ENCODE measurements at places on chromosomes 3 and 15.

DNA sequence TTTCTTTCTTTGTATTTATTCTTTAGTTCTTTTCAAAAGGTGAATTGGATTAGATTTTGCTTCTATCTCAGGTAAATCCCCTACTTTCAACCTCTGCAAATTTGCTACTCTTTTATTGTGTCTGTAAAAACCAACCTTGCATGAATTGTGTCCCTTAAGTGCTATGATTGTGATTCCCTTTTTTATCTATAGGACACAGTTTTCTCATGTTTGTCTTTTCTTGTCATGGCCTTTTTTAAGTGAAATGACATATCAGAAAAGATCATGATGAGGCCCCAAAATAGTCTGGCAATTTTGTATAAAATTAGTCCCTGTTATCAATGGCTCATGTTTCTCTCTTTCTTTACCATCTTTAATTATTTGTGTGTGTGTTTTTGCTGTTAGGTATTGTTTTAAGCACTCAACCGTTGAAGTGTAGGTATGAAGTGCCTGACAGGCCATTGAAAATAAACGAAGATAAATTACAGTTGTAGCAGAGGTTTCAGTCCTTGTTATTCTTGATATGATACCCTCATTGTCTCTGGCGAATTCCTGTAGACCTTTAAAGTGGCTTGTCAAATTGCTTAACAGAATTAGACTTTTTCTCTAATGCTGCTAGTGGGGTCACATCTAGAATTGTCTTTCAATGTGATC lies 184.3 kb downstream of the UBE2E2 start:
- no peak for DNase-seq

DNA sequence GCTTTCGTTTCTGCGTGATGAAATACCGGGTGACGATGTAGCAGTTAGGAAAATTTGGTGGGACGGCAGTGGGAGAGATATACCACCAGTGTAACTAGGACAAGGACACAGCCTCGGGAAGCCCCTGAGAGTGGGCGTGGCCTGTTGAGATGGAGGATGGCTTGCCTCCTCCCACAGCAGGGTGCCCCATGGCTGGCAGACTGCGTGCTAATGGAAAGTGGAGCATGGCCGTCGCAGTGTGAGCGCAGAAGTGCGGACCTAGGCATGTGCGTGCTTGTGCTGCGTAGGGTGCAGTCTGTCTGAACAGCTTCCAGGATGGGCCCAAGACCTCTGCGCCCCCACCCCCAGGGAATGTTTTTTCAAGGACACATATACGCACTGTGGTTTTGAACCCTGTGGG lies 56.8 kb downstream of the CHDH start:
- DNase-seq, result no peak

- DNase-seq, result no peak
These were observed 414.7 kb upstream of the ARRDC4 start for GRCh38 chr15:97545799-97546198.

DNA sequence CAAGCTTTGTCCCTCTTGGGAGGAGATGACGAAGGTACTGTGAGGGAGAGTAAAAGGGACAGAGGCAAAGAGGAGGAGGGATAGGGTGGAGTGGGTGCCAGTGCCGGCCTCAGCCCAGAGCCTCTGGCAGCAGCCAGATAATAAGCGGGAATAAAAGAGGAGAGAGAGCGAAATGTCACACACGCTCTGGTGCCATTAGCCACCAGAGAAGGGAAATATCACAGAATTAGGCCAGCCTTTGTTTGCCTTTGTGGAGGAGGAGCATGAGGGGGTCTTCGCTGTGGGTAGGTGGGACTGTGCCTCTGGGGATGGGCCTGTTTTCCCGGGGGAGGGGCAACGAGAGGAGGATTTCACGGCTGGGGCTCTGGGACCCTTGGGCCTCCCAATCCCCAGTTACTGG lies 67.8 kb downstream of the LINGO1 start:
- no peak for DNase-seq

GRCh38 chr3:23646184-23646920 lies 159.4 kb upstream of the UBE2E1 start:
- no peak for DNase-seq

GRCh38 chr3:72591522-72592421 lies 256.5 kb downstream of the SHQ1 start:
- peak; percentile 92 for DNase-seq

- no peak for DNase-seq
These were observed 11.6 kb downstream of the EAF1 start for GRCh38 chr3:15438983-15439382.

- DNase-seq, result no peak
These were observed 80.6 kb downstream of the ADAMTSL3 start for GRCh38 chr15:83734487-83734886.

DNA sequence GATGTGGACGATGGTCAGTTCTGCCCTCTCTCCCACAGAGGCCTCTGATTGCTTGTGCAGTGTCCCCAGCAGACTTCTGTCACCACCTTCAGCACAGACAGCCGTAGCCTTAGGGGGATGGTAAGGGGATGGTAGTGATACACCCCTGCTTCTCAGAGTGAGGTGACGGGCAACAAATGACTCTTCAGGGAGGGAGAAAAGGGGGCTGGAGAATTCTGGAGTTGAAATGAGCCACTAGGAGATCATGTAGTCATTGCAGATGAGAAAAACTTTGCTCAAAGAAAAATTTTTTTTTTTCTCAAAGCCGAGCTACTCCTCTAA lies 29.6 kb upstream of the TIMP4 start:
- no peak for DNase-seq

DNA sequence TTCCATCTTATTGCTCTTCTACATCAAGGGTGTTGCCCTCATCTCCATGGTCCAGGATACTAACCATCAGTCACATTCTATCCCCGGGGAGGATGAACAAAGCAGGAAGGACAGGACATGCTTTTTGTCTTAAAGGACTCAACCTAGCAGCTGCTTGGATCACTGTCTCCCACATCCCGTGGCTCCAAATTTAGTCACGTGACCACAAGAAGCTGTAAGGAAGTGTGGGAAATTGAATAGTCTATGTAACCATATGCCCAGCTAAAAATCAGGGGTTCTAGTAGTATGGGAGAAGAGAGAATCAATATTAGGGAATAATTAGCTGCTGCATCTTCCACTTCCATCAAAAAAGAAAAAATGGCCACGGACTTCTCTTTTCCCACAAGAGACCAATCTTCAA lies 18.2 kb upstream of the CMSS1 start:
- no peak for DNase-seq

DNA sequence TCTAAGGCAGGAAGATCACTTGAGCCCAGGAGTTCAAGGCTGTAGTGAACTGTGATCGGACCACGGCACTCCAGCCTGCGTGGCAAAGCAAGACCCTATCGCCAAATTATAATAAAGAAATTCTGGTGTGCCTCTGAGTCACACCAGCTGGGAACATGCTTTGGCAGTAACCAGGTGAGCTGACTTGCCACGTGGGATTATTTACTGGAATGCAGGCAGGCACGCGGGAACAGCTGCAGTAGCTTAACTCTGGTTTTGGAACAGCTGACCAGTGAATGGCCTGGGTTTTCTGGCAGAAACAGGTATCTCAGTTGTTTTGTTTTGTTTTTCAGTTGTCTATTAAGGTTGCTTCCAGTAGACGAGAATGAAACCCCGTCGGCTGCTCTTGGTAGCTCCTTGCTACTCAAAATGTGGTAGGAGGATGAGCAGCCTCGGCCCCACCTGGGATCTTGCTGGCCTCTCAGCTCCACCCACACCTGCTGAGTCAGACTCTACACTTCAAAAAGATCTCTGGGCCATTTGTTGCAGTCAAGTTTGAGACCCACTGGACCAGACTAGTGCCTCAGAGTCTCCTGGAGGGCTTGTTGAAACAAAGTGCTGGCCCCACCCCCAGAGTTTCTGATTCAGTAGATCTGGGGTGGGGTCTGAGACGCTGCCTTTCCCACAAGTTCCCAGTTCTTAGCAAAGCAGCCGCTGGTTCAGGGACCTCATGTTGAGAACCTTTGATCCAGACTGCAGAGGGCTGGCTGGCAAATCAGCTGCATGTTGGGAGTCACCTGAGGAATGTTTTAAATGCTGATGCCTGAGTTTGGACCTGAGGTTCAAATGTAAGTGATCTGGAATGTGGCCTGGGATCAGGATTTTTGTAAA lies 26.6 kb downstream of the IDH2 start:
- DNase-seq, result peak; percentile 27

- no peak for DNase-seq
These were observed 841.4 kb downstream of the NSUN3 start for GRCh38 chr3:94904156-94904674.

- DNase-seq, result no peak
These were observed 576 bp upstream of the RPAP1 start for GRCh38 chr15:41544650-41545015.

DNA sequence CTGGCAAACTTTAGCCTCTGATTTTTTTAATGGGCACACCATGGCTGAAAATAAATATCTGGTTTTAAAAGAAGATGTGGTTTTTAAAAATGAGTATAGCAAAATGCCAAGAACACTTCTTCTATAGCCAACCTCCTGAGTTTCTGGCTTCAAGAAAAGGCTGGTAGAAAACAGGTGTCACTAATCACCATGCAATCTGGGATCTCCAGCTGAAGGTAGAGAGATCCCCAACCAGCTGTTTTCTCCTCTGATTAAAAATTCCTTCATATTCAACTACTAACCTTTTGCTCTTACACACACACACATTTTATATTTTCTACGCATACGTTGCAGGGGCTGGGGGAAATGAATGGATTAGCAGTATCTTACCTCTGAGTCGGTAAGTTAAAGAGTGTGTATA lies 279.6 kb upstream of the ROBO2 start:
- no peak for DNase-seq

DNA sequence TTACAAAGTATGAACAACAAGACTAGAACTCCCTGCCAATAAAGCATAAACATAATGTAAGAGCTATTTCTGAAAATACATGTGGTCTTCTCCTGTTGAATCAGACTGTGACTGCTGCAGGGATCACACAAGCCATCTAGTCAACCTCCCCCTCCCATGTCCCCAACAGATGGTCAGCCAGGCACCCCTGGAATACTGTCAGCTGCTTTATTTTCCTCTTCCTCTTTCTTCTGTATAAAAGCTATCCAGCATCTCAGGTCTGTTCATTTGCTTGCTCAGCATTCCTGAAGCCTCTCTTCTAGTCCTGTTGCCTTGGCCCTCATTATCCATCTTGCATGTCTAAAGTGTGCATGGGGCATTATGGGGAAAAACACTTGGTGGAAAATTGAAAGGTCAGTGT lies 6.5 kb upstream of the MINDY4B start:
- DNase-seq, result no peak

DNA sequence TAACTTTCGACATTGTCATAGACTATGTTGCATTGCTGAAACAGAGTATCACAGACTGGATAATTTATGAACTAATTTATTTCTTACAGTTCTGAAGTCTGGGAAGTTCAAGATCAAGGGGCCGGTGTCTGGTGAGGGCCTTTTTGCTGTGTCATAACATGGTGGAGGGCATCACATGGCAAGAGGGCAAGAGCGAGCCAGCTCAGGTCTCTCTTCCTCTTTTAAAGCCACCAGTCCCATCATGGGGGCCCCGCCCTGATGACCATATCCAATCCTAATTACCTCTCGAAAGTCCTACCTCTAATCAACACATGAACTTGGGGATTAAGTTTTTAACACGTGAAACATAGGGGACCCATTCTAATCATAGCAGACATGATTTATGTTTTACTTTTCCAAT lies 33.5 kb upstream of the DCUN1D1 start:
- no peak for DNase-seq

DNA sequence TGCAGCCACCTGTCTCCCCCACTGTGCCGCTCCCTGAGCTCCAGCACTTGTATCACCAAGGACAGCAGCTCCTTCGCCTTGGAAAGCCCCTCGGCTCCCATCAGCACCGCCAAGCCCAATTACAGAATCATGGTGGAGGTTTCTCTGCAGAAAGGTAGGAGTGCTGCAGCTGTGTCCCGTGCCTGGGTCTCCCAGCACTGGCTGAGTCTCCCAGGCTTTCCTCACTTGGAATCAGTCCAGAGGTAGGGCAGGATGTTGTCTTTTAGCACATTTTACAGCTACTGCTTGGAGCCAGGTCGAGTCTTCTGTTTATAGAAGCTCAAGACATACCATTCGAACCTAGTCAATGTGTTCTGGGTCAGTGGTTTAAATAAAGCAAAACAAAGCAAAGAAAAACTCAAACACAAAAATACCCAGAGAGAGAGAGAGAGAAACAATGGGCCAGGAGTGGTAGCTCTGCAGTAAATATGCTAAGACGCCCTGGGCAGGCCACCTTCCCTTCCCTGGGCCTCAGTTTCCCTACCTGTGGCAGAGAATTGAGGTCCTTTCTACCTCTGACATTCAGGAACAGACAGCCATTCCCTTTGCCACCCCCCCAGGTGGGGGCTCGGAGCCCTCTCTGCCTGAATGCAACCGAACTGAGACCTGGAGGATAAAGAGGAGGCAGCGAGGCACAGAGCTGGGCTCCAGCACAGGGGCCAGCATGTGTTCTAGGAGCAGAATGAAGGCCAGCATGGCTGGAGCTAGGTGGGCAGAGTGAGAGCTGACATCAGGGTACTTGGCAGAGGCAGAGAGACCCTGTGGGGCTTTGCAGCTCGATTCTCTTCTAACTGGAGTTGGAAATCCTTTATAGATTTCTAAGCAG lies 44.1 kb downstream of the STARD5 start:
- no peak for DNase-seq

DNA sequence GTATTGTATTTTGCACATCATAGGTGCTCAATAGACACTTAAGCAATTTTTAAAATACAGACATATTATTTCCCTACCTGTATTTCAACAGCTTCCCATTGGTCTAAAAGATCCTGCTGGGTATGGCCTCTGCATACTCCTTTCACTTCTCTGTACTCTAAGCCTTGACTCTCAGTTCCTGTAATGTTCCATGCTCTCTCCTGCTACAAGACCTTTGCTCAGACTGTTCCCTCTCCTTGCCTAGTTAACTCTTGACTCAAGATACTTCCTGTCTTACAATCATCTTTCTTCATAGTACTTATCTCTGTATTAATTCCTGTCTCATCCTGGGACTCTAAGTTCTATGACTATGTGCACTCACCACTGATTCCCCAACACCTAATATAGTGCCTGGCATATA lies 1.7 kb downstream of the SCN11A start:
- DNase-seq, result no peak

- no peak for DNase-seq
These were observed 52.3 kb downstream of the WNT5A start for GRCh38 chr3:55434789-55435188.

DNA sequence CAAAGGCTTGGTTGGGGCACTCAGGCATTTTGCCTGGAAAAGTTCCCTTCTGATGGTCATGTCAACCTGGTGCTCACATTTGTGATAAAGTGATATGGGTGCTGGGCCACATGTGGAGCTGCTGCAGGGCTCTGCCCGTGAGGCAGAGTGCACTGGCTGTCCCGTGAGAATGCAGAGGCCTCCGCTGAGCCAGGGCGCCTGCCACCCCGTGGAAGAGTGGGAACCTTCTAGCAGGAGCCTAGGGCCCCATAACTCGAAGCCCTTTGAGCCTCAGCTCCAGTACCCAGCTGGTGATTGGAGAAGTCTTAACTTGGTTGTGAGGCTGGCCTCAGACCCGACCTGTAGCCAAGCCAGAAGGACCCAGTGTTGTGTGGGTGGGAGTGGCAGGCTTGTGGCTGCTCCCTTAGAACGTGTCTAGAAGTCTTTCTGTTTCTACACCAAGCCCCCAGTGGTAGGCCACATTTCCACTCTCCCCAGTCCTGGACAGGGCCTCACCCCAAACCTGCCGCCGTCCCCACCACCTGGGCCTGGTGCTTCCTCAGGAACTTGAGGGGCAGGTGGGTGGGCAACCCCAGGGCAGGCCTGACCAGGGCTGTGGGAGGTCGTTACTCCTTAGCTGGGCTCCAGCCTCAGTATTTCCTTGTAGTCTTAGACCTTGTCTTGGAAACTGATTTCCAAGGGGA lies 19.7 kb downstream of the SEC61A1 start:
- no peak for DNase-seq
